ENCODE measurements at places on chromosomes 2 and 18.

DNA sequence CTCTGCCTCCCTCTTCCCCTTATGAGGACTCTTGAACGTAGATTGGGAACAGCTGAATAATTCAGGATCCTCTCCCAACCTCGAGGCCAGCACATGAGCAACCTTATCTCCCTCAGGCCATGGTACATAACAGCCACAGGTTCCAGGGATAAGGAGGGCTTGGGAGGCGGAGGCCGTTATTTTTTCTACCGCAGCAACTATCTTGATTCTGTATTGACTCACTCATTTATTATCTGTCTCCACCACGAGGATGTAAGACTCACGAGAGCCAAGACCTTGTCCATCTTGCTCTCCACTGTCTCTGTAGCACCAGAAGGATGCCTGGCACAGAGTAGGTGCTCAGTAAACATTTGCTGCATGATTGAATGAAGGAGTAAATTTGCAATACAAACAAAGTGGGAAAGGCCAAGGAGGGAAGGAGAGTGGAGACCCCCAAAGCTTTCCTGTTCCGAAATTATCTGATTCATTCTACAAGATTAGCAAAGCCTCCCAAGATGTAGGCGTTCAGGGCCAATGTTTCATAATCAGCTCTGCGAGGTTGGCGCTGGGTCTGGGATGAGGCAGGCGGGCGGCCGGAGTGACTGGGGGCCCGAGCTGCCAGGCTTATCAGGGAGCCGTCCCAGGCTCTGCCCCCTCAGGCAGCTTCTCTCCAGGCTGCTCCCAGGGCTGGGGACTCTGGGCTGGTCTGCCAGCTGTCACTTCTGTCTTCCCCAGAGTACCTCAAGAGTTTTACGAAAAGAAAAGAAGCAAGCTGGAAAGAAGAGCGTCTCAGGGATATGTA, 31.6 kb downstream of the INPP5D start:
- no peak for DNase-seq

DNA sequence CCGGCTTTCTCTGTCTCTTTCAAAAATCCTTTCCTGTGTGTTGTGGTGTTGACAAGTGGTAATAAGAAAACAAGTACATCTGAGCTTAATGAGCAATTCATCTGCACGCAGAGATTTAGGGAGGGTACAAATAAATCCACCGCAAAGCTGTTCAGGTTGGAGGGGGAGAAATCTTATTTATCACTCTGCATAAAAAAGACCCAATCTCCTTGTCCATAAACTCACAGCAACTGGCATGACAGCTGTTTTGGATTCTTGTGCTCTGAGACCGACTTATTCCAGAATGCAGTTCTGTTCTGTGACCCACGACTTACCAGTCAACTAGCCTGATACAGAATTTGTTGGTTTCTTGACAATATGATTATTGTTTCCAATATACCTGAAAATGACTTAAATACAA, 380.1 kb downstream of the SOX11 start:
- DNase-seq, result no peak

DNA sequence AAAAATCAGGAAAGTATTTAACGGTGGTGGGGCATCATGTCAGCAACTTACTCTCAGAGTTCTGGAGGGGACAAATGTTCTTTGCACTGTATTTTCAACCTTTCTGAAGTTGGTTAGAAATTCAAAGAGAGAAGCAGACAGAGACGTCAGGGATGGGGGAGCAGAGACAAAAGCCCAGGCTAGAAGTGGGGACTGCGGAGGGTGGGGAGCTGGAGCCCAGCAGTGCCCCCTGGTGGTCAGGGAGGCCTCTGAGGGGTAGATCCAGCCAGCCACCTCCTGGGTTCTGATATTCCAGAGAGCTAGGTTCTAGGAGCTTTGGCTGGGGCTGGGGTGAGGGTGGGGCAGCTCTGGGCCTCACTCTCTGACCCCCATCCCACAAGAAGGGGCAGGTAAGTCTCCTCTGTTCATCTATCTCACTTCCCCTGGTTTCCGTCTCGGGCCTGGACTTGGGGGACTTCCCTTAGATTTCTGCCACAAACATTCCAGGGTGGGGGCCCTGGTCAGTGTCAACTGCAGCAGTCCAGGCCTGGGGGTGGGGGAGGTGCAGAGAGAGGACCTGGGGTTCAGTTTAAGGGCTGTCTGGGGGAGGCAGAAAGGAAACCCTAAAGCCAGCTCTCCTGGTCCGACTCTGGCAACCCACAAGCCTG, 8.9 kb downstream of the TNS1 start:
- peak; percentile 47 for DNase-seq

DNA sequence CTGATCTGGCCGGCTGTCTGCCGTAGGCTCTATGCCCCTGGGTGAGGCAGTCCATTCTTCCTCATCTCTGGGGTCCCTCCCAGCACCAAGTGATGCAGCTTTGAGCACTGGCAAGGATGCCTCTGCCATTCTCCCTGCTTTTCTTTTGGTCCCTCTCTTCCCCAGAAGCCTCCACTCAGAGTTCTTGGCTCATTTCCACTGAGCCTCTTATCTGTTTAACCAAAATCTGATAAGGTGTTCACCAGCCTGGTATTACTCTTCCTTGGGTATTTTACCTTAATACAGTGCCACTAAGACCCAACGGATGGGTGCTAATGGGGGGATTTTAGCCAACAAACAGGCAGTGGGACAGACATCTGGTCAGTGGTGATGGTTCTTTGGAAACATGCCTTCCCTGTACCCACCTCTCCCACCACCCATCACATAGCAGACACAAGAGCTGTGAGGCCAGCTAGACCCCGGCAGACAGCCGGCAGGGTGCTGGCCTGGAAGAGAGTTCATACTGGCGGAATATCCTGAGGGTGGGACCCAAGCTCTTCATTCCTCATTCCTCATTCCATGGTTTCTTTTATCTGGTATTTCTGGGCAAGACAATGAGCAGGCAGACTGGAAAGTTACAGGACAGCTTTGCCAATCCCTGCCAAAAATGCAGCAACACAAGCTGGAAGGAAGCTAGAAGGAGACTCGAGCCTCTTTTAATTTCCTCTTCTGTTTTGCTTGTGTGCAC, 34.6 kb downstream of the ZBTB7C start:
- no peak for DNase-seq

GRCh38 chr2:168403736-168404135, 52.3 kb upstream of the CERS6 start:
- DNase-seq, result no peak

DNA sequence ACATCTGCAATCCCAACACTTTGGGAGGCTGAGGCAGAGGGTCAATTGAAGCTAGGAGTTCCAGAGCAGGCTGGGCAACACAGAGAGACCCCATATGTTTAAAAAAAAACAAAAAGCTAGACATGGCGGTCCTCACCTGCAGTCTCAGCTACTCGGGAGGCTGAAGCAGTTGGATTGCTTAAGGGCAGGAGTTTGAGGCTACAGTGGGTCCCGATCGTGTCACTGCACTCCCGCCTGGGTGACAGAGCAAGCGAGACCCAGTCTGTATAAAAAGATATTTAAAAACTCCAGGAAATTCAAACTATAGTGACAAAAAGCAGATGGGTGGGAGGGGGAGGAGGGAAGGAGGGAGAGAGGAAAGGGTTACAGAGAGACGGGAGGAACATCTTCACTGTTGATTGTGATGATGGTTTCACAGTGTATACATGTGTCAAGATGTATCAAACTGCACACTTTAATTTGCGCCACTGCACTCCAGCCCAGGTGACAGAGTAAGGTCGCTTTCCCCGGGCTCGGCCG, 942 bp upstream of the ZNF236 start:
- DNase-seq, result no peak

DNA sequence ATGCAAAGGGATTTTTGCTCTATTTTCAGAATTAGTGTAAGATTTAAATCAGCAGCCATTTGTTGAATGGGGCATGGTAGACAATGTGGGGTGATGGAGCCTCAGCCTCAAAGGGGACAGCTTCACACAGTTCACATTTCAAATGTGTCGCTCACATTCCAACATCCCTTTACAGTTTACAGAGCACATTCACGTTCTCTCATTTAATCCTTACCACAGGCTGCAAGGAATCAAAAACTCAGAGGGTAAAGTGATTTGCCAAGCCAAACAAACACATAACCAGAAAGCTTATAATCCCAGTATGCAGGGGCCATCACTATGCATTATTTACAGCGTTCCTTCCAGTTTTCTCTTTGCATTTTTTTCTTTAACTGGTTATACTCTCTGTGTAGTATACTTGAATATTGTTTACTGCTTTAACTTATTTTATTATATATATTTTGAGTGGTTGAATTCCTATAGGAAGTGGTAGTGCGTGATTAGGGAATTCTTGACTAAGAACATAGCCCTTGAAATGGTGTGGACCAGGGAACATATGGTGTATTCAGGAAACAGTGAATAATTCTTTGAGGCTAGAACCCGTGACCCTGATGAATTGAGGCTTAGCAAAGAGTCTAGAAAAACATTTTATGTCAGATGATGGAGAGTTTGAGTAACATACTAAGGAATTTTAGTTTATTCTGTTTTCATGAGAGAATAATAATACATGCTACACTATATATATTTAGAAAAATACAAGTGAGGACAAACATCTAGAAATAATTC, 18.1 kb upstream of the TAF1B start:
- no peak for DNase-seq

- no peak for DNase-seq
These were observed 592 bp downstream of the ZNF397 start for GRCh38 chr18:35241448-35241804.

DNA sequence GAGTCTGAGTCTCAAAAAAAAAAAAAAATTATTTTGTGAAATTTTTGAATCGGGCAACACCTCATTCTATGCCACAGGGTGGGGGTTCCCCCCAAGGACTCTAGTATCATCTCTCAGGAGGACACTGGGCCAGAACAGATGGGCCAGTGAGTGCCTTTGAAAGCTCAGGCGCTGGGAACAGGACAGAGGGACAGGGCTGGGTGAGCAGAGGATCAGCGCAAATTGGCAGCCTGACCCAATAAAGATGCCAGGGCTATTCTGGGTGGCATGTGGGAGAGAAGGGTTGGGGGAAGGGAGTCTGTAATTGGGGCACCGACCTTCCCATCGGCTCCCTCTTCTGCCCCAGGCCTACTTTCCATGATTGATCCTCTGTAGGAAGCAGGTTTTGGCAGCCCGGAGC, 44.0 kb downstream of the KIF3C start:
- no peak for DNase-seq

DNA sequence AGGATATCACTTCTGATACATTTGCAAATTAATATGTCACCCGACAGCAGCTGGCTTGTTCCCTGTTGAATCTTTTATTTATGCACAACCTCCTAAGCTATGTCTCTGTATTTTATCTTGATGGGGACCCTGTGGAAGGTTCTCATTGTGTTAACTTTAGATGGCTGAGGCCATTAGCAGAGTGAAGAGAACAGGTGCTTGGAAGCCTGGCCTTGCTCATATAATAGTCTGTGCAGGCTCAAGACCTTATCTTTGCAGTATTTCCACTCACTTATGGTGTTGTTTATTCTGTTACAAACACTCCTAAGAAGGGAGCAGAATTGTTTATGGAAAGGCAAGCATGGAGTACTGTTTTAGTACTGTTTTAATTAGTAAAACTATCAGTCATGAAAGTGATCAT, 107.6 kb downstream of the SETBP1 start:
- DNase-seq, result no peak

DNA sequence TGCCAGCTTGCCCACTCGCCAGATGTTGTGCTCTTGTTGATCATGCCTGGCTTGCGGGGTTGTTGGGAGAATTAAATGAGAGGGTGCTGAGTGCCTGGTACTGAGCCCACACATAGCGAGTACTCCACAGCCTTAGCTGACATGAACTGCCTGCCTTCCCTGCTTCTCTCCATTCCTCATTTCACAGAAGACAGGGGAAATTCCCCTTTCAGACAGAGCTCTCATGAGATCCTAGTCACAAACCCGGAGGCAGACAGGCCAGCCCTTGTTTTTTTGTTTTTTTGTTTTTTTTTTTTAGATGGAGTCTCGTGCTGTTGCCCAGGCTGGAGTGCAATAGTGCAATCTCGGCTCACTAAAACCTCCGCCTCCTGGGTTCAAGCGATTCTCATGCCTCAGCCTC, 17.1 kb upstream of the DNMT3A start:
- DNase-seq, result no peak

DNA sequence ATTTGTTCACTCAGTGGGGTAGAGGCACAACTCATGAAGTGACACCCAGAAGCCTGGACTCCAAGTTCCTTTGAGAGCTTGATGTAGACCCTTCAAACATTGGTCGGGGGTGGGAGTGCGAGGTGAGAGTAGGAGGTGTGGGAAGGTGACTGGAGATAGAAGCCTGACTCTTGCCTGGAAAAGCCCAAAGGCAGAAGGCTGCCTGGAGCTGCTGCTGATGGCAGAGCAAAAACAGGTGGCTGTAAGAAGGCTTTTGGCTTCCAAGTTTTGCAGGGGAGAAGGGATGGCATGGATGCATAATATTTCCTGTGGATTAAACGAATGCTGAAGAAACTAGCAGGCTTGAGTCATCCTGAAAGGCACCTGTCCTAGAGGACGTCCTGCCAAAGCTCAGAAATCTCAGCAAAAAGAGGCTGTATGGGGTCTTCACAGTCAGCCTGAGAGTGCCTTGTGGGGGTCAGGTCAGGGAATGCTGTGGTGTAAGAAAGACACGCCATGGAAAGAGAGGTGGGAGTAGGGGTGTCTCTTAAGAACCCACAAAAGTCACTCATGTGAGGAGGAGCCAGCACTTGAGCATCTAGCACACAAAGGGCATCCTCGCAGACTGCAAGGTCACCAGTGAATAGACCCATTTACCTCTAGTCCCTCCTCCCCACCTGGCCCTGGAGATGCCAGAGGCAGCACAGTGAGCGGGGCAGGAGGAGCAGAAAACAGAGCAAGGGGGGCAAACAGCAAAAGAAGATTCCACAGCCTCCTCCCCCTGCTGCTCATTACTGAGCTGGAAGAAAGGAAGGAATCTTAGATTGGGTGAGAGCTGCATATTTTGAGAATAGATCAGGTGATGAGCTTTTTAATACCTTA, 37.5 kb downstream of the FASTKD2 start:
- no peak for DNase-seq

GRCh38 chr2:205850132-205850531, 167.8 kb downstream of the NRP2 start:
- no peak for DNase-seq

DNA sequence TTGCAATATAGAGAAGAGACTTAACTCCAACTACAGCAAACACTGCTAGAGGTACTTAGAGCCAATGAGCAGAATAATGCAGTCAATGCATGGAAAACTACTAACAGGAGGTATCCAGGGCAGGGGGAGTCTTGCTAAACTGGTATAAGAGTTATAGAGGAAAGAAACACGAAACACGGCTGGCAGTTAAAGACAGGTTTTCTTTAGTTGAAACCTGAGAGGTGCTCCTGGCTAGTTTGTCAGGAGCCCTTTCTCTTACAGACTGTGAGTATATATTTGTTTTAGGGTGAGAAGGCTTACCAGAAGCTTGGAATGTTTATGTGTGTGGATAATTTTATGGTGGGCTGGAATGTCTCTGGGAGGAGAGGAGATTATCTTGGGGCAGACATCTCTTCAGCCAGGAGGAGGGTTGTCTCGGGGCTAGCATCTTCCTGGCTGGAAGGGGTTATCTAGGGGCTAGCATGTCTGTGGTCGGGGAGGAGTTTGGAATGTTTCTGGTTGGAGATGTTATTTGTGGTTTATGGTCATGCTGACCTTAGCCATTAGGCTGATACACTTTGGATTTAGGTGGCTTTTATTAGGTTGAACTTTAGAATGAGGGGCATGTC, 1048.8 kb downstream of the DPP10 start:
- DNase-seq, result no peak
